ENCODE measurements at places on chromosomes 3 and 15. TPM values are rescaled to one million over a fixed set of nuclear protein-coding genes. Genes with fewer than 3 reads are reported as not detected.

The C2CD4A gene
- 61.3 TPM for total RNA-seq

The ABCC5 gene
- total RNA-seq: 40.5 TPM

The GOLGA6L2 gene
- total RNA-seq: not detected

The SLC51B gene
- total RNA-seq: not detected

The TIGIT gene
- total RNA-seq: 0.63 TPM

The SLC22A14 gene
- 0.71 TPM for total RNA-seq

The GRK7 gene
- total RNA-seq: not detected

The TMCO5A gene
- total RNA-seq: 0.38 TPM

The PP2D1 gene
- total RNA-seq: 1.2 TPM

The ANKRD63 gene
- not detected for total RNA-seq
